ENCODE measurements at places on chromosomes 4 and X.
A peak's percentile ranks its signal among the peaks of the same experiment; 100 is the strongest.

- no peak for DNase-seq
Observed at GRCh38 chr4:103757631-103758030, 37.8 kb upstream of the TACR3 start.

- DNase-seq, result no peak
Observed at GRCh38 chr4:103375278-103375677, 177.1 kb upstream of the CENPE start.

- no peak for DNase-seq
Observed at GRCh38 chrX:115017455-115017854, at the start of gene IL13RA2. Gene IL13RA2 (minus strand): TSS chrX:115017616. CDS start chrX:115017269, 347 bp downstream.

- DNase-seq, result peak; percentile 42
Observed at GRCh38 chrX:120604361-120604782, 471 bp downstream of the MCTS1 start.

GRCh38 chr4:106238820-106239420 is 77.1 kb downstream of the TBCK start:
- no peak for DNase-seq

DNA sequence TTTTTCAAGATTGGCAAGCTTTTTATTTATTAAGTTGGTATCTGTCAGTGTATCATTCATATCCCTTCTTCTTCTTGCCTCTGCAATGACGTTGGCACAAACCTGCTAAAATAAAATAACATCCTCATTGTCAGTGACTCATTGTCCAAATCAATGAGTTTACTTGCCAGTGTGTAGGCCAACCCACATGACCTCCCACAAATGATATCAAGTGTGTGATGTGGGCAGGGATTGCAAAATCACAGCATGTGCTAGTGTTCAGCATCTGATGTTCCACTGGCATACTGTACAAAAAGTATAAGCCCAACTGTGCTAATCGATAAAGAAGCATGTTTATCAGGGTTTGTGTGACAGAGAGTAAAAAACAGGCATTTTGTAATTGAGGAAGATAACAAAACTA is 25.5 kb downstream of the GPAT3 start:
- no peak for DNase-seq

- DNase-seq, result no peak
Observed at GRCh38 chr4:143025081-143025704, 159.5 kb upstream of the USP38 start.

- DNase-seq, result no peak
Observed at GRCh38 chrX:112877771-112878173, 37.1 kb upstream of the AMOT start.

GRCh38 chrX:70445951-70446350 is 1.3 kb downstream of the DLG3 start:
- DNase-seq, result no peak

DNA sequence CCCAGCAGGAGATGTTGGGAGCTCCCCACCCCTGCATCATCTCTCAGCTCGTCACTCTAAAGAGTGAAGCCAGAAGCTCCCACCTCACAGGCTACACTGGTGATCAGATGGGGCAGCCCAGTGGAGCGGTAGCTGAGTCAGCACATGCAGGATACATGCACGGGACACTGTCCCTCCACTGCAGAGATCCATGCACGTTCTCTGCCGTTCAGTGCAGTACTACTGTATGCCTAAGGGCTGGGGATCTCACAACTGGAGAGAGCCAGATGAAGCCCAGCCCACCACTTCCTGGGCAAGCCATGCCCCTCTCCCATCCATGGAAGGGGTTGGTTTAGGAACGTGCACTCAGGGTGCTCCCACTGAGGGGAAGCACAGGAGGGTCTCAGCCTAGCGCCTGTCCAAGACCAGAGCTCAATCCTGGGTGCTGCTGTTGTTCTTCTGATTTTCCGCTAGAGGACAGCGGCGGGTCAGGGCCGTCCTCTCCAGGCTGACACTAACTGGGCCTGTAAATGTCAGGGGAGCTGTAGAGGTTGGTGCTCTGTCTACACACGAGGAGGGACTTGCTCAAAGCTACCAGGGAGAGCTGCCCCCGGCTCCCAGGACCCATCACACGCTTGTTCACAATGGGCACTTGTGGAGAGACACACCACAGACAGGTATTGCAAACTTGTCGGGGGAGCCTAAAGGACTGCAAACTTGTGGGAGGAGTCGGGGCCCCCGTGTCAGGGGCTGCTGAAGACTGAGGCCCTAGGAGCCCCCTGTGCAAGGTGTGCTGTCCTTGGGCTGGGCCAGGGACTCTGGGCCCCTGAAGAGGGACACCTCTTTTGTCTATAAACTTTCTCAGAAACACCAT is 18.2 kb upstream of the ABLIM2 start:
- DNase-seq, result peak; percentile 52

DNA sequence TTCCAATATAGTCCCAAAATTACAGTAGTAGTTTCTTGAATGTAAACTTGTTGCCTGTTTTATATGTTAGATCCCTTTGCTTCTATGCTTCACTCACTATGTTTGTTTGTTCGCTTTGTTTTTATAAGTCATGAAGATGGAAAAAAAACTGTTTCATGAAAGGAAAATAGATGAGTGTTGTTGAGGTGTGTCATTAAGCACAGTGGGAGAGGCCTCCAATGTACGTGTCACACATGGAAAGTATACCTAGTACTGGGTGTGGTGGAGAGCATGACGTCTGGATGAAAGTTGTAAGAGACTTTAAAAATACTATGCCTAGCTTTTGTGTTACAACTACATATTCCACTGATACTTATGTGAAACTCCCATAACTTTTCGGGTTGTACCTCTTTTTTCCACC is 28.4 kb downstream of the PLS3 start:
- DNase-seq, result no peak

- DNase-seq, result no peak
Observed at GRCh38 chr4:178453057-178453456, 1010.8 kb upstream of the AGA start.

- DNase-seq, result no peak
Observed at GRCh38 chrX:15277604-15278003, 7.7 kb upstream of the ASB9 start.

- DNase-seq, result no peak
Observed at GRCh38 chrX:1361275-1361674, 24.7 kb downstream of the IL3RA start.

DNA sequence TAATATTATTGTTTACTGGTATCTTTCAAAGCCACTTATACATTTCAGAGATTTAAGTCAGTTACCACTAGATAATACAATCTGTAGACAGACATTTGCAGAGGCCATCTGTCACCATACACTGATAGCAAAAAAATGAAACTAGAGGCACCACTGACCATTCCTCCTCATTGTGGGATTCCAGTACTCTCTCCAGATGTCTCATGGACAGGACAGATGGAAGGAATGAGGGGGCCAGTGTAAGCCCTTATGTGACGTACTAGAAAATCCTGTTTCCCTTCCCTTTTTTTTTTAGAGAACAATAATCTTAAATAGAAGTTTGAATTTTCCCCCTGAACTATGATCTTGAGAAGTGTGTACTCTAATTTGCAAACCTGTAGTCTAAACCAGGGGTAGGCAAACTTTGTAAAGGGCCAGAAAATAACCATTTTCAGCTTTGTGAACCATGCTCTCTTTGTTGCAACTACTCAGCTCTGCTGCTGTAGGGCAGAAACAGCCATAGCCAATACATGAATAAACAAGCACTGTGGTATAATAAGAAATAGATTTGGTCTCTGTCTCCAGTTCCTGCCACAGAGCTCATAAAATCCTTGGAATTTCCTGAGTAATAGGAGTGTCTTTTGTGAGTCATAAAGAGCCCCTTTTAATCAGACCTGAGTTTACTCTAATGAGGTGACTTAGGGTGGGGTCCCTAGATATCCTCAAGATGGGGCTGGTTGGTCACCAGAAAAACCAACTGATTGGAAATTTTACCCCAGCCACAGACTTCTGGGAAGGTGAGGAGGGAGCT is 90.4 kb downstream of the MOSPD2 start:
- DNase-seq, result no peak

DNA sequence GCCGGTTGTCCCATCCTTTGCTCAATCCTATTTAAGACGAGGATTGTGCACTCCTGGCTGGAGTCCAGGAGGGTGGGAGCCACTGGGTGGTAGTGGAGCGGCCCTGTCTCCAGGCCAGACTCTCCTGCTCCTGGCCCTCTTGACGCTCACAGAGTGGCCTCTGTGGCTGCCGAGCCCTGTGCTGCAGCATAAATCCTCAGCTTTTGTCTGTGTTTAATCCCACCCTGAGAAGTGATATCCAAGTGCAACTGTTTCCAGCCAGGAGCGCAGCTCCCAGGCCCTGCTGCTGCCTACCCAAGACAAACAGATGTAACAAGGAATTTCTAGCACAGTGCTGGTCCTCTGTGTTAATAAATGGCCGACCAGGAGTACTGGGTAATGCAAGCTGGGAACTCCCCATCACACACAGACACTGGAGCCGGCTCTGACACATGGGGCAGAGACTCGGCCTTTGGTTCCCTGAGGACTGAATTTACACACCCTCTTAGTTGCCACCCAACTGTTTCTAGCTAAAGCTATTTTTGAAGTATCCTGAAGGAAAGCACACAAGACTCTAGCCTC is 85.3 kb downstream of the GATB start:
- DNase-seq, result no peak

DNA sequence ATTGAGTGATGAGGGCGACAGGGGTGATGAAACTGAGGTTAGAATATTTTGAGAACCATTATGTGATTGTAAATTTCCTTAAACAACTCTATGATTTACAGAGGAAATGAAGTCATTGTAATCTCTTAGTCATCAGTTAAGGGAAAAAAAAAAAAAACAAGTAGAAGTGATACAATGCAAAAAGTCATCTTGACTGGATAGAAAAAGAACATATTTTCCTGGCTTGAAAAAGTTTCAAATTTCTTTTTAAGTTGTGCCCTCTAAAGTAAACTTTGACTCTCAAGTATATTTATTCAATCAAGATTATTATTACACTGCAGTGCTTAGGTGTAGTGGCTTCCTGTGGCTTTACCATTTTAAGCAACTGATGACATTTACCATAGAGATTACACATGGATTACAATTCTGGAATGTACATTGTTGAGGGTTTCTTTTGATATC is 40.6 kb downstream of the GABRB1 start:
- DNase-seq, result no peak

DNA sequence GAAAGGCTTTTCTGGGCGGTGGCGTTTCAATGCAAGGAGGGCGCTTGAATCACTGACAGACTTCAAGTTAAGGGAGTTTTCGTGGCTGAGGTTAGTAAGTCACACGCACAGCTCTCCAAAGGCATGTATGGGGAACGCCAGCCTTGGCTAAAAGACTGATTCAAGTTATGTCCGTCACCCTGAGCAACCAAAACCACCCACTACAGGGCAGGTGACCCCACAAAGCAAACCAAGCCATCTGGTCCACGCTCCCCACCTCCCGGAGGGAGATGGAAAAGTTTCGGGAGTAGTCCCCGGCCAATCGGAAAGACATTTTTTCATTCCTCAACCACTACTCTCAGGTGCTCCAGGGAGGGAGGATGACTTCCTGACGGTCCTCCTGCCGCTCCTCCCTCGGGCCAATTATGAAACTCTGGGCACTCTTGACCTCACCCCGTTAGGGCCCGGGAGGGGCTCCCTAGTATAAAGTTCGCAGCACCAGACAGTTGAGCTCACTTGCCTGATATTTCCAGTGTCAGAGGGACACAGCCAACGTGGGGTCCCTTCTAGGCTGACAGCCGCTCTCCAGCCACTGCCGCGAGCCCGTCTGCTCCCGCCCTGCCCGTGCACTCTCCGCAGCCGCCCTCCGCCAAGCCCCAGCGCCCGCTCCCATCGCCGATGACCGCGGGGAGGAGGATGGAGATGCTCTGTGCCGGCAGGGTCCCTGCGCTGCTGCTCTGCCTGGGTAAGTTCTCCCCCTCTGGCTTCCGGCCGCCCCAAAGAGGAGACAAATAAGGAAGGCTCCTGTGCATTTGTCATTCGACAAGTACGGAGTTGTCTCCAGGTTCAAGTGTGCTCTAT is at the start of gene EREG:
TSS of gene EREG (plus strand) at position 494 of the 840 bp plus-strand sequence. CDS start at position 658, 164 bp downstream.
- peak; percentile 46 for DNase-seq

- no peak for DNase-seq
Observed at GRCh38 chr4:136036744-136037143, 1495.5 kb downstream of the PCDH18 start.

- no peak for DNase-seq
Observed at GRCh38 chrX:2732076-2732475, 19.8 kb upstream of the XG start.

DNA sequence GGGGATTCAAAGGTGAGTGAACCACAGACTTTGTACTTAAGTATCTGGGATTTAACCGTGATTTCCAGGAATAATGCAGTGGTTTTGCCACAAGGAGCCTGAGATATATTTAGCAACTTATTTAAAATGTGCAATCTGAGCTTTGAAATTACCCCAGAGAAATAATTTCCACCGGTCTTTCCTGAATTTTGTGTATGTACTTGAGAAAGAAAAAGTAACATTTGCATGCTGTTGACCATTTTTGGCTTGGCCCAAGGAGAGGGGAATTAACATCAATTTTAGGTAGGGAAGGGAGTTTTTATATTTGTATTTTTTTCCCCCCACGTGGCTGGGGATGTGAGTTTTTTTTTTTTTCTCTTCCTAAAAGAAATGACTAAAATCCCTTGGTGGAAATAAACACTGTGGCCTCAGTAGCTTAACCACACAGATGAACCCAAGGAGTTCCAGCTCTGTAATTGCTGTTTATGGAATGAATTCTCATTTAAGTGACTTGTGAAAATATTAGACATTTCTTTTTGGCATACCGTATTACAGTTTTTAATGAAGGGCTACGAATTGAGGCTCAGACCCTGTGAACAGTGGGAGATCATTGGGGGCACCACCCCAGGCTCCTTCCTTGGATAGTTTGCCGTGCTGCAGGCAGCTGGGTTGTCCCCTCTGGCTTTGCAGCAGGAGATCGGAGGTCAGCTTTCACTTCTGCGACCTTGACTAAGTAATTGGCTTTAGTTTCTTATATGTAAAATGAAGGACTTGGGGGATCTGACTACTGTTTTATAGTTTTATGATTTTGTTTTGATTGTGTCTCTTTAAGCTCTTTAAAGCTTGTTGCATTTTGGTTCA is 116.1 kb downstream of the ARHGAP10 start:
- DNase-seq, result no peak

DNA sequence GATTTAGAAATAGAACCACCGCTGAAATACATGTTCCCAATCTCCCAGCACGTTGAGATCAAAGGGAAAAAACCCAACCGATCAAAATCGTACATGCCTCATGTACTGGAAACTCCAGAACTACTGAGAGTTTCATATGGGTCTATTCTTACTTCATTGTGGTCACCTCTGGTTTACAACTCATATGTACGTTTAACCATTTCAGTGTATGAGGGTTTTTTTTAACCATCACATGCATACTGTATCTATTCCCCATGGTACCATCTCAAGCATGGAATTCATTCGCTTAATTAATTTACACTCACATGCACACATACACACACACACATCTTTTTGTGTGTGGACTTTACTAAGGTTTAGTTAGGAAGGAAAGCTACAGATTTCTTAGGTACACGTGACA is 46.0 kb upstream of the CLNK start:
- DNase-seq, result no peak

GRCh38 chrX:7953446-7953845 is 26.2 kb upstream of the PNPLA4 start:
- no peak for DNase-seq
